AG09319 (cell line): ENCODE measurements at places on chromosomes 13 and 19.

GRCh38 chr19:3573162-3573857, 566 bp downstream of the HMG20B start:
- DNase-seq = no peak

GRCh38 chr19:45753548-45753947, 15.5 kb downstream of the SIX5 start:
- DNase-seq = no peak

- DNase-seq = no peak
These were observed 2.1 kb upstream of the CDX2 start for GRCh38 chr13:27971236-27971645.

DNA sequence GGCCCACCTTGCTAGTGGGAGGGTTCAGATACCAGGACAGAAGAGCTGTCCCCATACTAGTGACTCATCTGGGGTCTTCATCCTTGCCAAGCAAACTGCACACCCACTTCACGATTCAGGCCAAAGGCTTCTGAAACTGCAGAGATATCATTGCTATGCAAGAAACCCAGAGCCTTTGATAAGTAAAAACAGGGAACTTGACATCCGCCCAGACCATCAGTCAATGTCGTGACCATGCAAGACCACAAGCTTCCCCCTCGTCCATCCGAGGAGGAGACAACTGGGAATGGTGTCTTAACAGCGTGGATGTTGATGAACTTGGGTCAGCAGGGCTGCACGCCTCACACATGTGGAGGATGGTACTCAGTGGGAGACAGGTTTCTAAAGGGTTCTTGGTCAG, 58.0 kb downstream of the ABCC4 start:
- no peak for DNase-seq

DNA sequence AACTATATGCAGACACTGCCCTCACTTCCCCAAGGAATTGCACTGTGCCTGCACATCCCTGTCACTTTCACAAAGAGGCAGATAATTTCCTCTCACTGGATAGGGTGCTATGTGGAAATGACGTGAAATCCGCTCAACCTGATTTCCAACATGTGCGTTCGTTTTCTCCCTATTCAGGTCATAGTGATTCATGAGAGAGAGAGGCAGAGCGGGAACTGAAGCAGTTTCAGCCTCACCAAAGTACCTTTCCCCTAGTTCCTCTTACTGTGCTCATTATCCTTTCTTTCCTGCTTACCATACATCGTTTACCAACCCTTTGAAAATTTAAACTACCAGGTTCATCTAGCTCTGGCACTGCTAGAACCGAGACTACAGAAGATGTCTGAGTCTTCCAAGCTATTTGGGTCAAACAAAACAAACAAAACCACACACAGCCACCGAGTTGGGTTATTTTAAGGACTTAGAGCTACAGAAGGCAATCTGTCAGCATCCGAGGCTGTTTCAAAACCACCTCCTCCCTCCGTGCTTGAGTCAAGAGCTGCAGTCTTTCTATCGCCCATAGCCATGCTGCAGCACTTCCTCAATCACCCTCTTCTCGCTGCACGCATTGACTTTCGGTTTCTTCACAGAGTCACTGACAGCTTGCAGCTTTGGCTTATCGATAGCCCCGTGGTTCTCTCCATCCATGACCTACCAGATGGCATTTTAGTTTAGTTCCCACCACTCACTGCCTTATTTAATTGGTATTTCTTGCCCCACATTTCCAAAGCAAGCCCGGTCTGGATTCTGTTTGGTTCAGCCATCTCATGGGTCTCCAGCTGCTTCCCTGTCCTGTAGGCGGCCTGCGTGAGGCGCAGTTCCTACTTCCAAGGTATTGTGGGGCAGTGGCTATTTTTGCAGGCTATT, 1395.8 kb downstream of the EFNB2 start:
- no peak for DNase-seq

DNA sequence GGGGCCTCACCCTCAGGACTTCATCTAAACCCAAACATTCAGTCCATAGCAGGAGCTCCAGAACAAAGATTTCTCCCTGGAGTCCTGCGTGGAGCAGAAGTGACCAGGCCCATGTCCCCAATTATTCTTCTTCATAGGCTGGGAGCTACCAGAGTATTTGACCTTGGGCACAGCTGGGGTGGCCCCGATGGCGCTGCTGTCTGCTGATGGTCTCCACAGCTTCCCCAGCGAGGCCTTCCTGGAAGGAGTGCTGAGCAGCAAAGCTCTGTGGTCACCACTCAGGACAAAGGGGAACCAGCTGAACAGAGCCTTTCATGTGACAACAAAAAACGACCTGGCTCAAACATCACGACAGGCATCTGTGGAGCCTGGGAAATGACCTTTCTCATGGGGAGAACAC, 62.7 kb upstream of the ARGLU1 start:
- DNase-seq = no peak

DNA sequence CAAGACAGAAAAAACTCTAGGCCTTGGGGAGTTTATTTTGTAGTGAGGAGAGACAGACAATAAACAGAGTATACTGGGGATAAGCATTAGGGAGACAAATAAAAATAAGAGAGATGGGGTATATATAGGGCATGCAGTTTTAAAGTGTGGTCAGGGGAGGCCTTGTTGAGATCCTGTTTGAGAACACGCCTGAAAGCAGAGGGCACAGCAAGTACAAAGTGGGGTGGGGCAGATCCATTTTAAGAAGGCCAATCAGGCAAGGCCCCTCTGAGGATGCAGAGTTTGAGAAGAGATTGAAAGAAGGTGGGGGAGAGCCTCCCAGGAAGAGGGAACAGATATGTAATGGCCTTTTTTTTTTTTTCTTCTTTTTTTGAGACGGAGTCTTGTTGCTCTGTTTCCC, 2.1 kb downstream of the PPP2R1A start:
- DNase-seq = no peak

- DNase-seq = no peak
These were observed 145.6 kb upstream of the FRY start for GRCh38 chr13:31885994-31886393.

- no peak for DNase-seq
These were observed 1358.5 kb upstream of the PCDH9 start for GRCh38 chr13:68588623-68589022.

DNA sequence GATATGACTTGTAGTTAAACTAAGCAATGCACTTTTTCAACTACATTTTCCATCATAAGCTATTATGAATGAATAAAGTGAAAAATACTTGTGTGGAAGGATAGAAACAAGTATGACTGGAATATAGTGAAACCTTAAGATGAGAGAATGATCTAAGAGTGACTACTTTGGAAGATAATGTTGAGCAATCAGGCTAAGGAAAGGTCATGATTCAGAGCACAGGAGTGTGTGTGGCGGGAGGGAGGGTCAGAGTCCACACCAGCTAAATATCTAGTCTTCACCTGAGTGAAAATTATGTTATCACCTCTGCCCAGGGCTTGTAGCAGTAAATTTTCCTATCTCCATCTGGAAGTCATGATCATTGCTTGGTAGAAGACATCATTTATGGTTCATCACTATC, 833.4 kb upstream of the ATXN8OS start:
- DNase-seq = no peak

- no peak for DNase-seq
These were observed 14.3 kb upstream of the DHRS12 start for GRCh38 chr13:51818276-51818675.

DNA sequence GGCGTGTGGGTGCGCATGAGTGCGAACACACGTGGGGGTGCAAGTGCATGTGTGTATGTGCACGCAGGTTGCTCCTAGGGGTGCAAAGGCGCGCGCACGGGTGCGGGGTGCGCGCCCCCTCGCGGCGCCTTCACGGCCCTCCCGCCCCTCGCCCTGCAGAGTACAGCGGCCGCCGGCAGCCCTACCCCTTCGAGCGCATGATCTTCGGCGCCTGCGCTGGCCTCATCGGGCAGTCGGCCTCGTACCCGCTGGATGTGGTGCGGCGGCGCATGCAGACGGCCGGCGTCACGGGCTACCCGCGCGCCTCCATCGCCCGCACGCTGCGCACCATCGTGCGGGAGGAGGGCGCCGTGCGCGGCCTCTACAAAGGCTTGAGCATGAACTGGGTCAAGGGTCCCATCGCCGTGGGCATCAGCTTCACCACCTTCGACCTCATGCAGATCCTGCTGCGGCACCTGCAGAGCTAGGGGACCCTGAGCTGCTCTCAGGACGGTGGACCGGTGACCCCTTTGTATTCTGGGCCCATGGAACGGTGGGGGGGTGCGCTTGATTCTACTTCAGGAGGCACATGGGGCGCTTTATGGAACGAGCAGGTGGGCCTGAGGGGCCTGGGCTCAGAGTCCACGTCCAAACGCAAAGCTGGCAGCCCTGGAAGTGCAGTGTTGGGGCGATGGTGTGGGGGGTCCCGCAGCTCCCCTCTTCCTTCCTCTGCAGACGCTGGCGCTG, 27.7 kb downstream of the TMEM161A start:
- DNase-seq = no peak

DNA sequence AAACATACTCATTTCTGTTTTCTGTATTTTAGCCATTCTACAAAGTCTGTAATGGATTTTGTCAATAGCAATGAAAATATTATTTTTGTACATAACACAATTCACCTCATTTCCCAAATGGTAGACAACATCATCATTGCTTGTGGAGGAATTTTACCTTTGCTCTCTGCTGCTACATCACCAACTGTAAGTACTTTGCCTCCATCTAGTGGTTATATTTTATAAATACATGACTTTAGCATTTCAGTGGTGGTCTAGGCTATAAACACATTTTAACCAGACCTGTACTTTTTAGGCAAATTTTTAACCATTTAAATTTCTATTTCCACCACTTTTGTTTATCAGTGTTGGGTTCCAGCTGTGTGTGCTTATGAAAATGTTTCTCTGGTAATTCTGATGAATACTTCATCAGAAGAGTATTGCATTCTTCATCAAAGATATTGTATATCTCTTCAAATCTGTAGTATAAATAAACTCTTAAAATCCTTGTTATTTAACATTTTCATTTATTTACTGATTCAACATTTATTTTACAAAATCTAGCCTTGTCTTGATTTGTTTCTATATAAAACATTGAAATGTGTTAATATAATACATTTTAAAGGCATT, 222.4 kb downstream of the NBEA start:
- no peak for DNase-seq

- DNase-seq = peak; percentile 29
These were observed 238.9 kb downstream of the TSHZ3 start for GRCh38 chr19:31110336-31110735.
